ENCODE measurements at places on chromosomes 2 and 18.
A peak's percentile ranks its signal among the peaks of the same experiment; 100 is the strongest.

DNA sequence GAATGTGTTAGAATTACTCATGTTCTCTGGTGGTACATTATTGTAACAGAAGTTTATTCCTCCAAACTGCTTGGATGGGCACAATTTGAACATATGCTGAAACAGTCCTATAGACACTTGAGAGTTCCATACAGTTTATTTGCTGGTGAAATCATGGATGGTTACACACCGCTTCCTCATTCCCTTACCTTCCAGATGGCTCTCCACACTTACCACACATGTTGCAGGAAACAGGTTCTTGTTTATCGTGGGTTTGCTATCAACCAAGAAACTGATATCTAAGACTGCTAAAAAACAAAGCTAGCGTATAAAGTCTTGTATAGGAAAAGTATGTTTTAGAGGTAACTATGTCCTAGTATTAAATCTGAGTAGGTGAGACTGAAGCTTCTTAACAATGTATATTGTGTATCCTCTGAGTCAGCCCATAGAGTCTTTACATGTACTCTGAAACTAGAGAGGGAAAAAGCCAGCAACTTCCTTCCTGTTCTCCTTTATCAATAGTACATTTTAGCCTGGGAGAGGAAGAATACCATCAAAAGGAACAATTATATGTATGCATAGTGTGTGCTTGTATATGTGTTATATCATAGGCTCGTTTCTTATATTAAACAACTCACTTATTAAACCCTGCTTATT, 313.1 kb downstream of the PLCL1 start:
- DNase-seq, result no peak

DNA sequence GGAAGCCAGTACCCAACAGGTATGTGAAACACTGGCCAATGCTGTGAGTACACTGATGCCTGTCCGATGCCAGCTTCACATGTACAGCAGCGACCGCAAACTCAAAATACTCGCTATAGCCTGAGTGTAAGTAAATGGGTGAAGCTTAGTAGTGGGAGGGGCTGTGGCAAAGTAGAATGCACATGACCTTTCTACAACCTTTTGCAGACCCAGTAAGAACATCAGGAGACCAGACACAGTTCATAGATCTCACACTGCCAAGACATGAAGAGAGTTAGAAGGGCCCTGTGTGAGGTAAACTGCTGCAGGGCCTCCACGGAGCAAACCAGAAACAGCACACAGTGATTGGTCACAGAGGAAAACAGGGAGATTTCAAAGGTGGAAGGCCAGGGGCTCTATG, 9.1 kb upstream of the UBXN4 start:
- DNase-seq, result peak; percentile 1

- DNase-seq, result no peak
Observed at GRCh38 chr2:2528846-2529245, 197.8 kb upstream of the MYT1L start.

DNA sequence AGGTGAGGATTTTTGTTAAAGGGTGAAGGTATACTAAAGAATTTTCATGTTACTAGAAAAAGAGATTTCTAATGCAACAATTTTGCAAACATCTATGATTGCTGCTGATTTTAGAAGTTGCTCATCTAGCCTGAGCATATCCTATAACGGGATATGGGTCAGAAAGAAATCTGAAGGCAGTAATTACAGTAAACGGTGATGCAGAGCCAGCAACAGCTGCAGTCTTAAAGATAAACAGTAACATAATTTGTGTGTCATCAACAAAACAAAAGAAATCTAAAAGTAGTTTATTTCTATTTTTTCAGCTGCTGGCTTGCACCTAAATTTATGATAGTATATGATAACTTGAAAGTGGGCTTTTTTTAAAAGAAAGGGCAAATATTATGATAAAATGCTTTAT, 215.7 kb downstream of the SLC4A10 start:
- DNase-seq, result no peak

GRCh38 chr2:11863103-11863502, 116.7 kb downstream of the LPIN1 start:
- DNase-seq, result no peak

GRCh38 chr18:37403100-37403781, 162.4 kb downstream of the CELF4 start:
- peak; percentile 96 for DNase-seq

DNA sequence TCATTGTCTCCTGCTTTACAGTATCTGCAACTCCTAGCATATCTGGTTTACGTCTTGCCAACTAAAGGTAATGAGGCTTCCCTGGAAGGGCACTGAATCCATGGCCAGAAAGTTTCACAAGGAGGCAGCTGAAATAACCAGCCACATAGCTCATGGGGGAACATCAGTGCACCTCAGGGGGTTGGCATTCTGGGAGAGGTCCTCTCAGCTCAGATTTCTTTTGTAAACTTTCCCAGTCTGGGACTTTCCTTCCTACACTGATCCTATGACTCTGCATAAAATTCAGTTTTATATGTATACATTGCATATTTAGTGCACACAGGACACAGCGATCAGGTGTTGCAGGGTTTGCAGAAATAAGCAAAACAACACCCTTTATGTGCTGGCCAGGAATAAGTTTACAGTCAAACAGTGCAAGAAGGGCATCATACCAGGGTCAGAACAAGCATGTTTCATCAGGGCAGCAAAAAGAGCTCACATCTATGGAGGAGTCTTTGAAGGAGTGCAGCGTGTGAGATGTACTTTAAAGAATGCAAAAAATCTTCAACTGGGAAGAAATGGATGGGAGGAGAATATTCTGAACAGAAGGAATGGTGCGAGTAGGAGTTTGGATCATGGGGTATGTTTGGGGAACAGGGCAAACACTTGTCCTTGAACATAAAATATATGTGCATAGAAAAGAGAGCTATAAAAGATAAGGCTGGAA, 240.6 kb upstream of the RAB12 start:
- DNase-seq, result no peak

- DNase-seq, result no peak
Observed at GRCh38 chr2:186612555-186613440, 22.9 kb downstream of the ITGAV start.

DNA sequence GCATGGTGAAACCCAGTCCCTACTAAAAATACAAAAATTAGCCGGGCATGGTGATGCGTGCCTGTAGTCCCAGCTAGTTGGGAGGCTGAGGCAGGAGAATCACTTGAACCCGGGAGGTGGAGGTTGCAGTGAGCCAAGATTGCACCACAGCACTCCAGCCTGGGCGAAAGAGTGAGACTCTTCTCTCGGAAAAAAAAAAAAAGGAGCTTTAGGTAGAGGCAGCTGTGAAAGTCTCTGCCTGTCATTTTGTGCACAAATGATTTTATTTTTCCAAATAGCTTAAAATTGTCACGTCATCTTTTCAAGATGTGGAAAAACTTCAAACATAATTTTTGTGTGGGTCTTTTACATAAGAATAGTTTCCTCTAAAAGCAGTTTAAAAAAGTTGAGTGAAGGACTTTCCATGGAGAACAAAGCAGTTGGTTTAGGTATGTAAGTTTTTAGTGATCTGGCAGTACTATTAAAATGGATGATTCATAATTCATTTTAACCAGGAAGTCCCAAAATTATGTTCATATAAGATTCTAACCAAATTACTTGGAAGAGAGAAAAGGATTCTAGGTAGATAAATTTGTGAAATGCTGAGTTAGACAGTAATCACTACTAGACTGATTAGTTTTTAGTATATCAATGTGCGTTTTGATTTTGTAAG, 11.5 kb downstream of the CCNYL1 start:
- no peak for DNase-seq

GRCh38 chr2:36357847-36358659, 2.5 kb downstream of the CRIM1 start:
- peak; percentile 80 for DNase-seq

Data from fibroblast of upper back skin (primary cell).